ENCODE measurements at places on chromosomes 7 and 10.
A peak's percentile ranks its signal among the peaks of the same experiment; 100 is the strongest.

DNA sequence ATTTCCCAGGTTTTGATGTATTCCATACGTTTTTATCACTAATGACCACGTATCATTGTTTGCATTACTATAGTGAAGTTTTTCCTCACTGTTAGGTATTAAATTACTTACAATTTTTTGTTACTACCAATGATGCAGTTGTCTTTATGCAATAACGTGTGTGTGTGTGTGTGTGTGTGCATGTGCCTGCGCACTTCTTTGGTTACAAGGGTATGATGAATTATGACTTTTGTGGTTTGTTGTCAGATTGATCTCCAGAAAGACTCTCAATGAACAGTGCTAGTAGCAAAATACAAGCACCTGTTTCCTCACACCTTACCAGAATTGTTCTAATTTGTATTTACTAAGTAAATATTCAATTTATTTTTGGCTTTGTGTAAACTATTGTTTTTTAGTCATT is 51.5 kb downstream of the MCMBP start:
- no peak for DNase-seq

GRCh38 chr7:155763691-155764437 is 48.4 kb downstream of the SHH start:
- no peak for DNase-seq

DNA sequence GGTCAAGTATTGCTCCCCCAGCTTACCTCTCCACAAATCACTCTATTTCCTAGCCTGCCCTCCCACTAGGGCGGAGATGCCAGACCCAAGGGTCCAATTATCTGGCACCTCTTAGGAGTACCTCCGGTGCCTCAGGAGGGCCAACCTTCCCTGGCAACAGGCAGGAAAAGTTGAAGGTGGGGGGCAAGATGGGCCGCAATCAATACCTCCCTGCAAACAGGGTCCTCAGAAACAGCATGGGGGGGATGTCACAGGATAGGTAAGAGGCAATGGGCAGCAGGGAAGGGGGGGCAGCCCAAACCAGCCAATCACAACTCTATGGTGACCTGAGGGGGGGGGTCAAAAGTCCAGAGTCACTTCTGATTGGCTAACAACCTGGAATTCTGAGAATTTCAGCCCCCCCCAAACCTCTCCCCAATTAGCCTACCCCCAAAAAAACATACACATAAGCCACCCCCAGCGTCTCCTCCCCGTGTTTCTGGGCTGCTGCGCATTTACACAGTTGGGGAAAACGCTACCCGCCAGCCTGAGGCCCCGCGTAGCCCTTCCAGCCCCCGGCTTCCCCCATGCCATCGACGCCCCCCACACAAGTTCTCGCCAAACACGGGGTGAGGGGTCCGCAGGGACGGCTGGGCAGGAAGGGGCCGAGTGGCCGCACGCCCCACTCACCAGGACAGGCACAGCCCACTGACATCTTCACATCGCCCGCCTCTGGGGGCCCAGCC is 589 bp downstream of the LDB1 start:
- peak; percentile 77 for DNase-seq

DNA sequence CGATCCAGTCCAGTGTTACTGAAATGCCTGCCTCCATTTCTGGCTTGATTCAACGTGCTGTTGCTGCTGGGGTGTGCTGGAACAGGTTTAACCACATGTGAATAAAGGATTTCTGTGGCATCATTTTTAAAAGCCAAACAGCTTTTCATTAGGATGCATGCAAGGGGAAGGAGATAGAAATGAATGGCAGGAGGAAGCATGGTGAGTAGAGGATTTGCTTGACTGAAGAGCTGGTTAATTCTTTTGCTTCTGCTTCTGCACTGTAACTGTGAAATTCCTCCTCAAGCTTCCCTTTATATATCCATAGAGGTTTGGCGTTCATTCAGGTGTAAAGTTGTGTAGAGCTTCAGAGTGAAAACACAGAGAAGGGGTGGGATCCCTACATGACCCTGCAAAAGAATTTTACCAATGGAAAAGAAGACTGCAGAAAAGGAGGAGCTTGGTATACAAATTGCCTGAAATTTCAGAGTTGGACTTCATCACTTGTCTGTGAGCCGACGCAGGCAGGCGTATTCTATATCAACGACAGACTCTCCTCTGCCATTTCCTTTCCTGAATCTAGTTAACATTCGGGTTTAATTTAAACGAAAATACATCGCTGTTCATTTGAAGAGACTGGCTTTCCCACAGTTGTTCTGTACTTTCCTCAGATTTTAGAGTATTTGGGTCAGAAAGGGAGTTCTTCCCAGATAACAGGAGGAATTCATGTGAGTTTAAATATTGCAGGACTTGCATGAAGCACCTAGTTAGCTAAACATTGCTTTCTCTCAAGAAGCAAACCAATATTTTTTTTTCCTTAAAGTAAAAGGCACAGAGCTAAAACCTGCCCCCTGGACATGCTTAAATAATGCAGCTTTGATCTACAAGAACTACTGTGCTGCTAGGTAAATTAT is at the start of gene SOSTDC1:
Gene SOSTDC1 (minus strand): TSS at position 270 of the 893 bp plus-strand sequence. CDS start 70 bp downstream, at position 200.
- DNase-seq: no peak

DNA sequence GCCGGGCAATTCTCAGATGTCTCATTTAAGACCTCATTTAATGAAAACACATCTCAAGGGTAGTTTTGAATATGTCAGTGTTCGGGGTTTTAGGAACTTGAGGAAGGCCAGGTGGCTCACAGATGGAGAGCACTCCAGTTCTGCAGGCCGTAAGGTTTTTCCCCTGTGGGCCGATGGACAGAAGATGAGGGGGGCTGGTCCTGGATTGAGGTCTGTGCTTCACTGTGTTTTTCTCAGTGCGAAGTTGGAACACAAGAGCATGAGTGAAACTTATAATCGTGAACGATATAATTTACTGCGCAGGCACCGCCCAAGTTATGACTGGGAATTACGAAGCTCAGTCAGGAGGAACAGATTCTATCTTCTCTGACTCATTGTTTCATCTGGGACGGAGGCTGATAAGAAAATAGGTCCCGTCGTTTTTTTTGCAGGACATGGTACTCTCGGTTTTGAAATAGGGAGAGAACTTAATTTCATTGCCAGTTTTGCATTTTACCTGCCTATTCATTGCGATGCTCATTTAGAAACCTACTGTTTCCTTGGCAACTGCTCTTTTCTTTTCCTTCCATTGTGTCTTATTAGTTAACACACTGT is 591.0 kb upstream of the PFKP start:
- no peak for DNase-seq

- peak; percentile 97 for DNase-seq
Observed at GRCh38 chr10:1488970-1489548, 248.3 kb downstream of the ADARB2 start.

DNA sequence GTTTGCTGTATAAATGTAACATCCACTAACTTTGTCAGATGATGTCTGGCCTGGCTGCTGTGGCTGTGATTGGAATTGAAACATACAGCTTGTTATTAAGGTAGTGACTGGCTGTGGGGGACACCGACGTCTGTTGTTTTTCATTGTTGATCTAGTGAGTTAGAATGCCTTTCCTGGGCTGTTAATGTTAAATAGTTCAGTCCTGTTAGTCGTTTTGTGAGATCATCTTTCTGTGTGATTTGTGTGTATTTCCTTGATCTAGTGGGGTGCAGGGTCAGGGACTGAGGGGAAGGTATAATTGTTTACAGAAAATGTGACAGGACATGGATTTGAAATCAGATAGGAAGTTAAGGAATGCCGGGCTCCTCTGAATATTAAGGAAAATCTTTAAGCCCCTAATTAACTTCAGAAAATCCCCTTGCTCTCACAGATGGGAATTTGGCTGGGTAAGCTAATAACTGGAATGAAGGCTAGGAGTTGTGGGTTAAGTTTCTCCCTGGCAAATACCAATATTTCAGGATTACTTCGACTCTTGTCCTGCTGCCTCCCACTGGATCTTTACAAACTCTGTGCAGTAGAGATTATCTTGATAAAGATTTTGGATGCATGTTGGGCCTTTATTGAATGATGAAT is 163.1 kb downstream of the AUTS2 start:
- no peak for DNase-seq

Data from NAMALWA (cell line).